ENCODE measurements at places on chromosomes 1 and 21.
A peak's percentile ranks its signal among the peaks of the same experiment; 100 is the strongest.

DNA sequence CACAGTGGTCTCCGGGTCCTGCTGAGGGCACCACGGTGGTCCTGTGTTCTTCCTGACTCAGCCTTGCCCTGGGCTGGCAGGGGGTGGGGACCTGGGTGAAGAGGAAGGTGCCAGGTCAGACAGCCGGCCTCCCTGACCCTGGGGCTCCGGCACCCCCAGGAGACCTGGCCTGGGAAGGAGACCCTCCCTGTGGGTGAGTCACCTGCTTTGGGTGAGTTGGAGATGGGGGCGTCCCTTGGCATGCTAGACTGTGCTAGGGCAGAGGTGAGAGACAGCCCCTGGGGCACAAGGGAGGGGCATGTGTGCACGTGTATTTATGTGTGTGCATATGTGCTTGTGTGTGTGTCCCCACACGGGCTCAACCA, 23.4 kb downstream of the SPSB1 start:
- no peak for DNase-seq

- DNase-seq: peak; percentile 24
Measured at GRCh38 chr21:42844411-42845113, 34.8 kb downstream of the WDR4 start.

DNA sequence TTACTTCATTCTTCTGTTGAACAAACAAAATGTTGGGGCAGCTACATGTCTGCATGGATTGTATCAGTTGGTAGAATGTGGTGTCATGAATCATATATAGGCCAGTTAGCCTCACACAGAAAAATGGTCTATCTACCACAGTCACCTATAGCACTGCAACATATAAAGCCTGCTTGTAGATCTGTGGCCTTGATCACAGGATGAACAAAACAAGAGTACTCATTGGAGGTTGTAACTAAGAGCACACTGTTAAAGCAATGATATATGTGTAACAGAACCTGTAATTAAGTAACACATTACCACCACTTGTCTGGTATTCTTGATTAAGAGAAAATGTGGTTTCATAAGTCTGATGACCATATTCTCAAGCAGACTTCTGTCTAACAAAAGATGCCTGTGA, 167.3 kb upstream of the SGIP1 start:
- DNase-seq: no peak

GRCh38 chr21:29827236-29827635, 112.6 kb downstream of the GRIK1 start:
- no peak for DNase-seq

- no peak for DNase-seq
Measured at GRCh38 chr1:229318056-229318455, 24.8 kb downstream of the CCSAP start.

DNA sequence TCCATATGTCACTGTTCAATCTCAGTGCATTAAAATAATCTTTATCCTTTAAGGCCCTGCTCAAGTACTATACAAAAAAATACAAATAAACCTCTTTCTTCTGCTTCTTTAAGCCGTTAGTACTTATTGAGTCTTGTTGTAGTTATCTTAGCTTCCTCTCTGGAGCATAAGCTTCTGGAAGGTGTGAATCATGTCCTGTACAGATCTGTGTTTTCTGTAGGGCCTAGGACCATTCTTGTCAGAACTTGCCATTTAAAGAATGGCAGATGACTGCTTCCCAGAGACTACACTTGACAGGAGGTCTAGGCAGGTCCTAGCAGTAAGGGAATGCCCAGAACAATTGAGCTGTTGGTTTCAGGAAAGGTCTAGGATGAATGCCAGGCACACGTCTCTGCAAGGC, 12.9 kb downstream of the NEK7 start:
- no peak for DNase-seq

GRCh38 chr1:98205291-98206017, 284.6 kb upstream of the DPYD start:
- DNase-seq: no peak

GRCh38 chr1:22808676-22809483, 98.2 kb downstream of the EPHB2 start:
- no peak for DNase-seq

DNA sequence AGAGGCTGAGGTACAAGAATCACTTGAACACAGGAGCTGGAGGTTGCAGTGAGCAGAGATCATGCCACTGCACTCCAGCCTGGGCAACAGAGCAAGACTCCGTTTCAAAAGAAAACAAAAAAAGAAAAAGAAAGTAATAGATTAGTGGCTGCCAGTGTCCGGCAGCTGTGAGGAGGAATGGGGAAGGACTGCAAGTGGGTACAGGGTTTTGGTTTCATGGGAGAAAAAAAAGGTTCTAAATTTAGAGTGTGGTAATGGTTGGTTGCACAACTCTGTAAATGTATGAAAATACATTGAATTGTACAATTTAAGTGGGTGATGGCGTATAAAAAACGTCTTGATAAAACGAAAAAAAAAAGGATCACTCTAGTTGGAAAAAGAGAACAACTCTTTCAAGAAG, 6.7 kb downstream of the TAF1A start:
- DNase-seq: no peak

- no peak for DNase-seq
Measured at GRCh38 chr1:52189898-52190480, 48.1 kb downstream of the ZFYVE9 start.

DNA sequence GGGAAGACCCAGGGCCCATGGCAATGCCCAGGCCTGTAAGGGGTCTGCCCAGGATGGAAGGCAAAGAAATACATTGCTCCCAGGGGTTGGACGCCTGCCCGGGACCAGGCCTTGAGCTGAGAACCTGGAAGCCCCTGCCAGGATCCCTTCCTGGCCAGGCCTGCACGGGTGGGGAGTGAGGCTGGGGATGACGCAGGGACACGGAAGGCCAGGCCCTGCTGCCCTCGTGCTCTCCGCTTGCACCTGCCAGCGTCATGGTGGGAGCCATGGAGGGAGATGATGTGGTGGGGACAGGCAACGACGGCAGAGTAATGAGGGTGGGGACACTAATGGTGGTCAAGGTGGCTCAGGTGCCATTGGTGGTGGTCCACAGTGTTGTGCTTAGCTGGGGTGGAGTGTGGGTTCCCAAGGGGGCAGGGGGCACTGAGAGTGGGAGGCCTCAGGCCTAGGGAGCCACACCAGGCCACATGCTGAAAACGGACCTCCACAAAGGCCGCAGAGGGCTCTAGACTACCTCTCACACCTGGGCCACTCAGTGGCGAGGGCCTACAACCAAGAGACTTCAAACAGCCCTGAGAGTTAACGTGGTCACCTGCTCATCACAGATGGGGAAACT, 4.3 kb downstream of the HES3 start:
- peak; percentile 32 for DNase-seq

GRCh38 chr1:94055459-94056122, 65.4 kb downstream of the ABCA4 start:
- no peak for DNase-seq

DNA sequence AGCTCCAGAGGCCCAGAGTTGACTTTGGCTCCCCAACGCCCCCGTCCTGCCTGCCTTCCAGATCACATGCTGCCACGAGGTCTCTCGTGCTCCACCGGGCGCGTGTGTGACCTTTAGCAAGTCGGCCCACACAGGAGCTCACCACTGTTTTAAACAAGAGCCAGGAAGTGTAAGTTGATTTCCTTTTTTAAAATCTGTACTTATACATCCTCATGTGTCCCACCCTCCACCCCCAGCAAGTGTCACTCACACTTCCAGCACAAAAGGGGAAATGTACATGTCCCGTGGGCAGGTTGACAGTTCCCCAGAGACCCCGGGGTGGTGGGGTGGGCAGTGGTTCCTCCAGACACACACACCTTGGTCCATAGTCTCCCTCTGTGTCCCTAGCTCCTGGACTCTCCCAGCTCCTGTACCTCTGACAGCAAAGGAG, 84.4 kb downstream of the STUM start:
- peak; percentile 34 for DNase-seq

GRCh38 chr21:33268393-33268736, 2.2 kb downstream of the IL10RB start:
- no peak for DNase-seq

DNA sequence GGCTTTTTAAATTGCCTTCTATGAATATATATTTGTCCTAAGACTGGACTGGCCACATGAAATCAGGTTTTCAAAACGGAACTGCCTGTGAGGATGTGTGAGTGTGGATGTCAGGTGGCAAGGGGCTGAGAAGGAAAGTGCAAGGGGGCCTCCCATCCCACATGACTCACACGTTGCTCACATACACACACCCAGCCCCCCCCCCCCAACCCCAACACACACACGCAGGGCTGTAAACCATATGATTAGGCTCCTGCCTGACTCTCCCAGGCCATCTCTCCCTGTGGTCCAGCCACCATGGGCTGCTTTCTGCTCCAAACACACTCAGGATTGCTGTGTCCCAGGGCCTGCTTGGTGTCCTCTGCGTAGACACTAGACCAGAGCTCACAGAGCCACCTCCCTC, 22.4 kb downstream of the DEGS1 start:
- no peak for DNase-seq

GRCh38 chr1:117819301-117819700, 110.1 kb downstream of the GDAP2 start:
- DNase-seq: no peak

- DNase-seq: no peak
Measured at GRCh38 chr1:75470448-75470847, 140.5 kb downstream of the SLC44A5 start.

DNA sequence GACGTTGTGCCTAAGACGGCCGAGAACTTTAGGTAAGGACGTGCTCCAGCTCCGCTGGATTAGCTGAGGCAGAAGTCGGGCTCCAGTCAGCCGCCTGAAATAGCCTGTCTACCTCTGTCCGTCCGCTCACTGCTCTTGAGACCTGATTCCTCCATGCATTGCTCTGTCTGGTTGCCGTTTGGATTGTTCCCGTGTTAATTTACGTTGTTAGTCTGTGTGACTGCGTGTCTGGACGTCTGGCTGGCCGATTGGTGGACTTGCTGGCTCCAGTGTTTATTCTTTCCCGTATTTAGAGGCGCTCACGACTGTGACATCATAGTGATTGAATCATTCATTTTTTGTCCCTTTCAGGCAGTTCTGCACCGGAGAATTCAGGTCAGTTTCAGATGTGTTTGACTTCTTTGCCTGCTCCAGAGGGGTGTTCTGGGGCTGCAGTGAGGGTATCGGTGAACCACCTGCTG, 684 bp downstream of the PPIH start:
- DNase-seq: no peak

- no peak for DNase-seq
Measured at GRCh38 chr1:11526071-11526895, 47.3 kb downstream of the DISP3 start.
